ENCODE measurements at places on chromosomes 16 and 17. TPM values are rescaled to one million over a fixed set of nuclear protein-coding genes. Genes with fewer than 3 reads are reported as not detected.

CMTM2 gene
- not detected for total RNA-seq

SULT1A1 gene
- total RNA-seq: 15.9 TPM

PAQR4 gene
- 23.8 TPM for total RNA-seq

TPPP3 gene
- total RNA-seq: 44.5 TPM

SLC16A6 gene
- 0.67 TPM for total RNA-seq

ALOX12 gene
- total RNA-seq: 0.34 TPM

CNGB1 gene
- 2.3 TPM for total RNA-seq

TVP23A gene
- total RNA-seq: 2.5 TPM

DNA sequence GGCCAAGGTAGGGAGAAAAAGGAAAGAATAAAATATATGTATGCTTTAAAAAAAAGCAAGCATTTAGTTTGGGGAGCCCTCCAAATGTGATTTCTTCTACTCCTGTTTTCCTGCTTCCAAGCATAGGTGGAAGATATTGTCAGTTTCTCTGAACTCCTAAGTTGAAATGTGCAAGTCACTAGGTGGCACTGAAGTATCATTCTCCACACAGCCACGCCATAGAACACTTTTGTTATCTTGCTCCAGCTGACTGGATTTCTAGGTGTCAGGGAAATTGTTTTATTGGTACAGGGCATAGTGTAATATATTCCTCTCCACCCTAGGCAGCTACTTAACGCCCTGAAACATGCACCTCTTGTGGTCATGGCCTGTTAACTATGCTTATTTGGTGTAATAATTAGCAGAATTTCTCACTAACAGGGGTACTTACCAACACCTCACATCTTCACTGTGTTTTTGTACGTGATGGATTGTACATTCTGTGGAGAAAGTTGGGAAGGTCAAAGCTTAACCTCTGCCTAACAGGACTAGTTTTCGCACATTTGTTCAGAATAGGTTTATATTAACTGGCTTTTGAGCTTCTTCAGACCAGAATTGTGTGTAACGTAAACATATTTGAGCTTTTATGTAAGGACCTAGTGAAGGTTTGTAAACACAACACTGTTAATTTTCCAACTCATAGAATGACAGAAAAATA is 69.3 kb downstream of the FTO start:
- no peak for DNase-seq

GRCh38 chr16:54645345-54645744 is 285.3 kb upstream of the IRX5 start:
- DNase-seq: no peak

- no peak for DNase-seq
Observed at GRCh38 chr16:12682432-12683165, 121.1 kb downstream of the CPPED1 start.

- no peak for DNase-seq
Observed at GRCh38 chr16:29029168-29029994, 44.5 kb downstream of the LAT start.

DNA sequence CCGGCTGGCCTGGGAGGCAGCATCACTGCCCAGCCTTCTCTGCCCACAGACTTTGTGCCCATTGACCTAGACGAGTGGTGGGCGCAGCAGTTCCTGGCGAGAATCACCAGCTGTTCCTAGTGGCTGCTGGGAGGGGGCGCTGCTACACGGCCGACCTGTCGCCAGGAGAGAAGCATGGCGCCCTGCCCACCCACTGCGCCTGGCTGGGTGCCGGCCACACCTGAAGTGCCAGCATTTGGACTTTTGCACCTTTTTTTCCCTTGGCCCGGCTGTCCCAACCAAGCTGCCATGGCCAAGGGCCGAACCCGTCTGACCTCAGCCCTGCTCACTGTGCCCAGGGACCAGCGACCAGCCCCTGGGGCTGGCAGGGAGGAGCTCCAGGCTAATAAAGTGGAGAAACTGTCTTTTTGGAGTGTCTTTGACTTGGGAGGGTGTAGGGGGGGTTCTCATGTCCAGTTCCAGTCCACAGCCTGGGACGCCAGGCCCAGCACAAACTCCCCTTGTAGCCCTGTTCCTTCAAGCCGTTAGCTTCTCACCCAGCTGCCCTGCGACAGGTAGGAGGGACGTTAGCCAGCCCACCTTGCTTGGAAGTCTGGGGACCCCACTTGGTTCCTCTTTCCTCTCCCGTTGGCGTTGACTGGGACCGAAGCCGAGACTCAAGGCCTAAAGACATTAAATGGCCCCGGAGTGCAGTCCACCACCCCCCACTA is 939 bp upstream of the WDR90 start:
- DNase-seq: no peak

GRCh38 chr17:81285894-81286293 is 9.2 kb downstream of the SLC38A10 start:
- no peak for DNase-seq

DNA sequence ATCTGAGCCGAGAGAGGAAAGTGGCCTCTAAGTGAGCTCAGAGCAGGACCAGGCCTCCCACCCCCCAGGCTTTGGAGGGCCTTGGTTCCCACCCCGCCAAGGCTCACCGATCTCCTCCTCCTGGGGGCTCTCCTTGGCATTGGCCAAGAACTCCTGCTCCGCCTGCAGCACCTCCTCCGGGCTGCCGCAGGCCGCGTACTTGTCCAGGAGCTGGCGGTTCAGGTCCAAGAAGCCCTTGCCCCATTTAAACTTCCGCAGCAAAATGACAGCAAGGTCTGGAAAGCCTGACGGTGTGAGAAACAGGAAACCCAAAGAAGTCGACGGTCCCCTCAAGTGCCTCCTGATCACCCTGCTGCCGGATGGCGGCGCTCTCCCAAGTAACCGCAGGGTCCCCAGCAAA is 1.7 kb downstream of the TSR3 start:
- no peak for DNase-seq

- DNase-seq: no peak
Observed at GRCh38 chr16:69814561-69814960, 52.4 kb downstream of the WWP2 start.

- DNase-seq: no peak
Observed at GRCh38 chr16:24396350-24397271, 140.5 kb downstream of the CACNG3 start.

- DNase-seq: no peak
Observed at GRCh38 chr17:10285896-10286295, 86.9 kb downstream of the MYH13 start.

DNA sequence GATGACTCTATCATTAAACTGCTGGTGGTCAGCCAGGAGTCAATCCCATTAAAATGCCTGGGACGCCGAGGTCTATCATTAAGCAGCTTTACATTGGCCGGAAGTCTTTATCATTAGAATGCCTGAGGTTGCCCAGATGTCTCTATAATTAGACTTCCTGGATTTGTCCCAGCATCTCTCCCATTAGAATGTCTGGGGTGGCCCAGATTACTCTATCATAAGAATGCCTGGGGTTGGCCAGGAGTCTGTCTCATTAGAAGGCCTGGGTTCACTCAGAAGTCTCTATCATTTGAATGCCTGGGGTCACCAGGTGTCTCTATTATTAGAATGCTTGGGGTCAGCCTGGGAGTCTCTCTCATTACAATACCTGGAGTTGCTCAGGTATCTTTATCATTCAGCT is 2227.2 kb downstream of the TP53TG3F start:
- DNase-seq: no peak

- no peak for DNase-seq
Observed at GRCh38 chr17:81576621-81577277, 24.6 kb upstream of the FAAP100 start.

- no peak for DNase-seq
Observed at GRCh38 chr16:82694239-82694874, 67.6 kb downstream of the CDH13 start.

DNA sequence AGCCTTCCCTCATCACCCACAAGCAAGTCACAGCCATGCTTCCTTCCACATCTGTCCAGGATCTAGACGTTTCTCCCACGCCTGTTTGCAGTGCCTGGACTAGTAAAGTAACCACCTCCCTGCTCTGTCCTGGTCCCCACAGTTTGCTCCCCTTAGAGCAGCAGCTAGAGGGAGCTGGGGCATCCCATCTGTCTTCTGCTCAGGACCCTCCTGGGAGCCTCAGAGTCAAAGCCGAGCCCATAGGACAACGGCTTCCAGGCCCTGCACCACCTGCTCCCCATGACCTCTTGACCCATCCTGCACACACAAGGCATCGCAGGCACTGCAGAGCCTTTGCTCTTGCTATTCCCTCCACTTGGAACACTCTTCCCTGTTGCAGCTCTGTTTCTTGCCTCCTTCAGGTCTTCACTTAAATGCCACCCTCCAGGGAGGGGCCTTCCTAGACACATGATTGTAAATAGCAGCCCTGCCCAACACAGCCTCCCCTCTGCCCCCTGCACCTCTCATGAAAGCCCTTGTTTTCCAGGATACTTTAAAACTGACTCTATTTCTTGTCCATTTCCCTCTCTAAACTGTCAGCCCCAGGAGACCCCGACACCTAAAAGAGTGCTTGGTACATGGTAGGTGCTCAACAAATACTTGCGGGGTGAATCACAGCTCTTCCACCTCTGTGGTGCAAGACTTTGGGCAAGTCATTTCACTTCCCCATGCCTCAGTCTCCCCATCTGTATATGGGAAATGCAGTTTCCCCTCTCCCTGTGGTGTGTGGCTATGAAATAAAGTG is 3.1 kb downstream of the NATD1 start:
- no peak for DNase-seq

DNA sequence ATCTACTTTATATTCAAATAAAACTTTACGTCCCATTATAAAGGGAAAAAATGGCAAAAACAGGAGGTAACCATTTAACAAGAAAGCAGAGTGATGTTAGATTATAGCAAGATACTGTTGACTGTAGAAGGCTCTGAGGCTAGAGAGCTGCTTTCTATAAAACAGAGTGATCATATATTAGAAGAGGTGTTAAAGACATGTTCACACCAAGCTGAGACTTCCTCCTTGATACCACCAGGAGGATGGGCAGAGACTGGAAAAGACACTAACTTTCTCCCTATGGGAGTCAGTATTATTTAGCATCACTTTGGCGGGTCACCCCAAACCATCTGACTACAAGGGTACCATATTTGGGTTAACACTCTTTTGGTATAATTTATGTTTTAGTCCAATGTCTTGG is 687 bp upstream of the CIITA start:
- DNase-seq: no peak

Data from type B pancreatic cell (in vitro differentiated cells).